Central memory CD8-positive, alpha-beta T cell (primary cell): ENCODE measurements at places on chromosomes 2 and 18.

GRCh38 chr2:12649602-12650400 is 66.9 kb upstream of the TRIB2 start:
- H3K4me3 ChIP-seq, result no peak overlapping the region
- DNase-seq, result no peak
- H3K36me3 ChIP-seq, result no peaks in the 10 kb centered on the region
- H3K27ac ChIP-seq, result no peak overlapping the region
- peaks cover 11% of the 10 kb centered on the region for H3K27me3 ChIP-seq
- H3K4me1 ChIP-seq, result peaks cover 6% of the 10 kb centered on the region

DNA sequence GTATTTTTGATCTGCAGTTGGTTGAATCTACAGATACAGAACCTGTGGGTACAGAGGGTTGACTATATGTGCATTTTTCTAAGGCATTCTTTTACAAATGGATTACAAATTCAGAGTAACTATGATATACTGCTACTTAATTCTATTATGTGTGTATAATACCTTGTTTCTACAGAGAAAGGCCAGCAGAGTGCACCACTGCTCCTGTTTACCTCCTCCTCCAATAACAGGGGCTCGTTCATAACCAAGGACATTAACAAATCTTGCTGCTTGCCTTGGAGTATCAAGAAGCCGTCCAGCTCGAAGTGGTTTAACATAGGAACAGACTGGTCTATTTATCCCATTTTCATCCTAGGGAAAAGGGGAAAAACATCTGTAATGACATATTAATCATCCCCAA is 16.4 kb downstream of the CEP76 start:
- no peaks in the 10 kb centered on the region for H3K27me3 ChIP-seq
- no peak overlapping the region for H3K4me3 ChIP-seq
- peaks cover 7% of the 10 kb centered on the region for H3K36me3 ChIP-seq
- no peak overlapping the region for H3K27ac ChIP-seq

- H3K4me3 ChIP-seq, result no peak overlapping the region
- H3K27ac ChIP-seq, result no peak overlapping the region
- H3K36me3 ChIP-seq, result no peaks in the 10 kb centered on the region
- H3K27me3 ChIP-seq, result no peaks in the 10 kb centered on the region
- no peaks in the 10 kb centered on the region for H3K4me1 ChIP-seq
Measured at GRCh38 chr2:23230885-23231284, 154.1 kb upstream of the KLHL29 start.

DNA sequence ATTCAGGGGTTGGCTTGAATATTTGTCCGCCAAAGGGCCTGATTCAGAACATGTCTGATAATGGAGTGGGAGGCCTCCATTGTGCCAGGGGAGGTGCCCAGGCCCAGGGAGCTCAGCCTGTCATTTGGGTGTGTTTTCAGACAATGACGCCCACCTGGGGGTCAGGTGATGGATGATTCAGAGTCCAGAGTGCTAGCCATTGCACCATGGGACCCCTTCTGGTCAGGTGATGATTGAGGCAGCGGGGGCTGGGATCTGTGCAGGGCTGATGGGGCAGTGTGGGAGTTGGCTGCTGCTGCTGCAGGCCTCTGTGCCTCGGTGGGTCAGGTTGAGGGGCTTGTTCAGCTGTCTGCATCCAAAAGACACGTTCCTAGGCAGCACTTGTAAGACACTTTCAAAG is 8.3 kb upstream of the ARHGEF4 start:
- H3K4me1 ChIP-seq, result peaks cover 12% of the 10 kb centered on the region
- DNase-seq, result no peak
- peaks cover 25% of the 10 kb centered on the region for H3K27me3 ChIP-seq
- no peak overlapping the region for H3K27ac ChIP-seq

- H3K4me1 ChIP-seq, result no peaks in the 10 kb centered on the region
- H3K36me3 ChIP-seq, result no peaks in the 10 kb centered on the region
- H3K4me3 ChIP-seq, result no peak overlapping the region
- no peak overlapping the region for H3K27ac ChIP-seq
- H3K27me3 ChIP-seq, result peaks cover 8% of the 10 kb centered on the region
- no peak for DNase-seq
Measured at GRCh38 chr2:229731916-229732315, 17.6 kb upstream of the DNER start.

GRCh38 chr2:12663306-12664037 is 53.3 kb upstream of the TRIB2 start:
- no peak overlapping the region for H3K4me3 ChIP-seq
- H3K36me3 ChIP-seq, result no peaks in the 10 kb centered on the region
- no peaks in the 10 kb centered on the region for H3K4me1 ChIP-seq
- no peaks in the 10 kb centered on the region for H3K27me3 ChIP-seq
- DNase-seq, result no peak

DNA sequence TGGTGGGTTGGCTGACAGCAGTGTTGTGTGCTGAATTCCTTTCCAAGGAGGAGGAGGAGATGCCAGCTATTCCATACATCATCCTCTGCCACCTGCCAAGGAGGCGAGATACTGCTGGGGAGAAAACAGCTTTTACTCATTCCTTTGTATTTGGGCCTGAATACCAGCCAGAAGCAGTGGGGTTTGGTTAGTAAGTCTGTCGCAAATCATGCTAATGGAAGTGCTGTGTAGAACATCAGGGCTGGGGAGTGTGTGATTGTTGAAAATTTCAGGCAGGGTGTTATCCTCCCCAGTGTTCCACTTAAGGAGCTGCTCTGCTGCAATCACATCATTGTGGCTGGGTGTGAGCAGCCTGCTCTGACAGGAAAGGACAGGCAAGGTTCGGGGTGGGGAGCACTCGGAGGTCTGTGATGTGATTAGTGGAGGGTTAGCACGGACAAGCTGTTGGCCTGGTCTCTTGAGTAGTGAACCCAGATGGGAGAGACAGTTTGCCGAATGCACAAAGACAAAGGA is 128.2 kb upstream of the DLX2 start:
- no peak overlapping the region for H3K4me3 ChIP-seq
- H3K4me1 ChIP-seq, result peaks cover 18% of the 10 kb centered on the region
- no peak overlapping the region for H3K27ac ChIP-seq
- peaks cover 2% of the 10 kb centered on the region for H3K36me3 ChIP-seq
- DNase-seq, result no peak
- H3K27me3 ChIP-seq, result peaks cover 49% of the 10 kb centered on the region

DNA sequence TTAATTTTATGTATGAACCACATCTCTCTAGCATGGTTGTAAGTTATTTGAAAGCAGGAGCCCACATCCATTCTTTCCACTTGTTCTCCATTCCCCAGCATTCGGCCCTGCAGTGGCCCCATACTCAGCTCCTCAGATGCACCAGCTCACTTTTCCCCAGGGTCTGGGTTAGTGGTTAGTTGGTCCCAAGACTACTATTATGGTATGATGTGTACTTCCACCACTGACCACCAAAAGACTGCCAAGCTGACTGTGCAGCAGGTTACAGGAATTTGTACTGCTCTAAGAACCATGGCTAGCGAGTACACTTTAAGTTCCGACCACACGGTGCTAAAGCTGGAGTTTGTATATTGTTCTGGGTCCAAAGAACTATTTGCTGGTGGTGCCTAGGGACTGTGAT is 413.6 kb upstream of the TCF4 start:
- no peaks in the 10 kb centered on the region for H3K27me3 ChIP-seq
- DNase-seq, result no peak
- H3K4me3 ChIP-seq, result no peak overlapping the region
- H3K4me1 ChIP-seq, result no peaks in the 10 kb centered on the region
- H3K27ac ChIP-seq, result no peak overlapping the region

DNA sequence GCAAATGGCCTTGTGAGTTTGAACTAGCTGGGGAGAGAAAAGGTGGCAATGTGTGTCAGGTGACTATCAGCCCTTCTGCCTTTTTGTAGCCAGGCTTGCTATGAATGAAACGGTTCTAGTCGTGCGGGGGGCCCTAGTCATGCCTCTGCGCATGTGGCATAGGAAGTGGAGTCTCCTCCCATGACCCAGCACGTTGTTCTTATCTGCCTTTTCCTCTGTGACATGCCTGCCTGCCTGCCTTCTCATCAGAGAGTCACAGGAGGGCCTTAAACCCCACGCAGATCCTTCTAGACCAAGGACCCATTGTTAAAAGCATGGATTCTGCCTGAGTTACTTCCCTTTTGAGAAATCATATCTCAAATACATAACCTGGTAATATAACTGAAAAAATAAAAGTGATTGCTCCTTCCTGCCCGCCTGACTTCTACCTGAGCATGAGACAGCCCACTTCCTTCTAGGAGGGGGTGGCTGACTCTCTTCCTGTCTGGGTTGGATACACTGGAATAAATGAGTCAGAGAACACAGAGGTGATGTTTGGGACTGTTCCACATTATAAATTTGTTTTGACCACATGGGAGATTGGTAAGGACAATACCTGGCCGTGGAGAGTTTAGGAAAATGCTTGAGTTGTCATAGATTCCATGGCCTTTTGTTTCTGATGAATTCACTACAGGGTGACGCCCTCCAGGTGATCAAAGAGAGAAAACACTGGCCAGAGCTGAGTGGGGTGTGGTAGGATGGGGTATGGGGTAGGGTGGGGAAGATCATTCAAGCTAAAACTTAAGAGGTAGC is 49.8 kb downstream of the FBLN7 start:
- H3K27me3 ChIP-seq, result no peaks in the 10 kb centered on the region
- H3K27ac ChIP-seq, result peak overlapping the region; percentile 96
- peaks cover 9% of the 10 kb centered on the region for H3K36me3 ChIP-seq
- peaks cover 18% of the 10 kb centered on the region for H3K4me1 ChIP-seq
- peak; percentile 59 for DNase-seq

DNA sequence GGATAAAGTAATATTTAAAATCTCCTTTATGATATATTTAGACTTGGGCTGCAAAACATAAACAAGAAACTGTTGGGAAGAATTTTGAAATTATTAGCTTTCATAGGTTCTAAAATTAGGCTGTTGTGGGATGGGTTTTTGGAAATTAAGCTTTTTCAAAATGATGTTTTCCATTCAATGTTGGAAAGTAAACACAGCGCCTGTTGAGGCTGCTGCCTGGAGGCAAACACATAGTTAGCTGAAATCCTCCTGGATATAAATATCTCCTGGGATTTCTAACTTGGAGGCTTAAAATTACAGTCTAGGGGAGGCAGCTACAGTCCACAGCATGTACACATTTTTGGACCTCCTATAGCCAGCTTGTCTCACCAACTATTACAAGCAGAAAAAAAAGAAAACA is 197.3 kb downstream of the DCC start:
- H3K4me3 ChIP-seq, result no peak overlapping the region
- no peaks in the 10 kb centered on the region for H3K36me3 ChIP-seq
- no peak overlapping the region for H3K27ac ChIP-seq

DNA sequence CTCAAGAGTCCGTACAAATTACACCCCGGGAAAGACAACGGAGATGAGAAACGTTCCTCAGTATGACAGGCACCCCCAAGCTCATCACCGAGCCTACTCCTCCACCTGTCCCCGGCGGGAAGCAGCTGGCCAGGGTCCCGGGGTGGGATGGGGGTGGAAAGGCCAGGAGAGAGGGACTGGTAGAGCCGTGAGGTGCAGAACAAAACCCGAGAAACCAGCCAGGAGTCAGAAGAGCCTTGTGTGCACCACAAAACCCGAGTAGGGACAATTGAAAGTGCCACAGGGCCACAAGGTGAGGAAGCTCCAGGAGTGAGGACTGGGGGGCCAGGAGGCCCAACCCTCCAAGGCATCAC is 75.5 kb upstream of the SALL3 start:
- H3K4me3 ChIP-seq, result no peak overlapping the region
- H3K4me1 ChIP-seq, result no peaks in the 10 kb centered on the region
- DNase-seq, result no peak
- no peak overlapping the region for H3K27ac ChIP-seq
- peaks cover 38% of the 10 kb centered on the region for H3K27me3 ChIP-seq

DNA sequence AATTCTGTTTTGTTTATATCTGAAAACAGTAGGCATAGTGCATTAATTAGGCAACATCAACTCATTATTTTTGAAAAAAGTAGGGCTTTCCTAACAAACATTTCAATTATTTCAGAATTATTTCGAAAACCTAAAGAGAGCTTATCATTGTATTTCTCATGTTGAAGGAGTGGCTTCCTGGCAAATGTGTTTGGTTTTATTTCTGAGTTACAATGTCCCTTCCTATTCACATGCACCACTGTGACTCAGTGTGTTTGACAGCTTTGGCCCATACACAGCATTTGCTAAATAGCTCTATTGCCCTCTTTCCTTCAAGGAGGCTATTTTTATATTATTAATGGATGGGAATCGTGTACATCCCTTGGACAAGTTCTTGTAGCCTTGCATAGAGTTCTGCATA is 205.9 kb downstream of the PTGR3 start:
- no peaks in the 10 kb centered on the region for H3K4me1 ChIP-seq
- no peak for DNase-seq
- H3K36me3 ChIP-seq, result no peaks in the 10 kb centered on the region

- DNase-seq, result no peak
- no peaks in the 10 kb centered on the region for H3K4me1 ChIP-seq
- no peaks in the 10 kb centered on the region for H3K36me3 ChIP-seq
- no peak overlapping the region for H3K4me3 ChIP-seq
- H3K27me3 ChIP-seq, result peaks cover 45% of the 10 kb centered on the region
- H3K27ac ChIP-seq, result no peak overlapping the region
Measured at GRCh38 chr2:75549401-75550253, 11.1 kb downstream of the EVA1A start.

DNA sequence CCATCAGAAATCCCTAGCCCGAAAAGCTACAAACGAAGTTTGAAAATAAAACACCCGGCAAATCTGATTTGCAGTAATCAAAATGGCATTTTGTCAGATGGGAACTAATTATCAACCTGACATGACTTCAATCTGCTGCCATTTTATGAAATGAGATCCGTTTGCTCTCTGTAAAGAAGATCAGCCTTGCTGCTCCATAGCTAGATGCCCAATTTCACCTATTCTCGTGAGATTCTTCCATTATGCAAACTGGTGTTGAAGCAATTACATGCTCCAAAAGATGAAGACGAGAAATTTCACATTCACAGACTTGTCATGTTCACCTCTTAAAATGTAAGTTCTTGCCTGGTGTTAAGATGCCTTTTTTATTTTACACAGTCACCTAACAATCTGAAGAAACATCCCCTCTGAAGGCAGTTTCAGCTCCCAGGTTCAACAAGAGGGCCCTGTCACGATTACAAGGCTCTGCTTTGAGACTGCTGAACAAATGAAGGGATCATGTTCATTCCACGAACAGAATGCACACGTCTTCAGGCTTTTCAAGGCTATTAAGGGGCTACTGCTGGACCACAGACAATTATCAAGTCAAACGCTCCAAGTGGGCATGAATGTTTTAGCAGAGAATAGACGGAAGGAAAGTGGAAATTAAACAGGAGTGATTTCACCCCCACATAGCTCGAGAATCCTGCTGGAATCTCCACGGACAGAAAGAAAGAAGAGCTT is 172.6 kb upstream of the PID1 start:
- no peak overlapping the region for H3K27ac ChIP-seq
- no peak overlapping the region for H3K4me3 ChIP-seq

GRCh38 chr18:7609617-7610016 is 42.5 kb downstream of the PTPRM start:
- DNase-seq, result no peak
- H3K27me3 ChIP-seq, result peaks cover 7% of the 10 kb centered on the region
- H3K27ac ChIP-seq, result no peak overlapping the region
- H3K4me3 ChIP-seq, result no peak overlapping the region
- no peaks in the 10 kb centered on the region for H3K4me1 ChIP-seq

- H3K27ac ChIP-seq, result peak overlapping the region; percentile 6
- peaks cover 38% of the 10 kb centered on the region for H3K36me3 ChIP-seq
- no peak for DNase-seq
- no peak overlapping the region for H3K4me3 ChIP-seq
Measured at GRCh38 chr2:112073875-112074274, 18.8 kb downstream of the TMEM87B start.
